CD8-positive, alpha-beta memory T cell (primary cell): ENCODE measurements at places on chromosomes 12 and 14.

GRCh38 chr12:77993658-77994057 is 163.0 kb downstream of the NAV3 start:
- no peak for DNase-seq

GRCh38 chr14:24094841-24095270 is 745 bp downstream of the PCK2 start:
- DNase-seq, result no peak

DNA sequence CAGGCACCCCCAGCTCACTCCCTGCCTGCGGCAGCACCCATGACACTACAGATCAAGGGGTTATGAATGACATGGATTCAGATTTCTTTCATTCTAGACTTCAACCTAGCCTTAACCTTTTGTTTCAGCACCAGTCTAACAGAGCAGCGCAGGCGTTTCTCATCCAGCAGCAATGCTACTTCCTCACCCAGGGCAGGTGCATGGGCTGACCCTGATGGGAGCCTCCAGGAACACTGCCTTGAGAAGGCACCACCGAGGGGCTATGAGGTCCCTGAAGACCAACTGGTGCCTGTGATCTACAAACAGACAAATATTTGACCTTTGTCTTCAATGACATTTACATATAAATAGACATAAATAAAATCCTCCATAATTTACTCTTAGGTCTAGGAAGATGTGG is 10.8 kb downstream of the CDCA4 start:
- DNase-seq, result no peak

GRCh38 chr12:115374480-115375185 is 690.7 kb upstream of the TBX3 start:
- DNase-seq, result no peak

DNA sequence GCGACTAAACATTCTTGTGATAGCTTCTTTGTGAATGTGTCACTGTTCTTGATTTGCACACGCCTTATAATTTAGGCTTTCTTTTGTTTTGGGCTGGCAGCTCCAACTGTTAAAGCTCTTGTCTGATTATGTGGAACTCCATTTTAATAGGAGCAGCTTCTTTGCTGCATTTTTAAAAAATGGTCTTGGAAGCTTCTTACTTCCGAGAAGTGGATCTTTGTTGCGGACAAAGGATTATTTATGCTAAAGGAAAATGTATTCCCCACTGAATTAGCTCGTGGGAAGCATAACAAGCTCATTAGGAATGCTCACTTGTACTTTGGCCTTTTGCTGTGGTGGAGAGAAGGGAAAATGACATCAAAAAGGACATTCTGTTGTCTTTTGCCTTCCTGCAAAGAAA is 20.0 kb downstream of the GAS2L3 start:
- no peak for DNase-seq

- no peak for DNase-seq
Measured at GRCh38 chr12:110351119-110351518, 52.4 kb downstream of the ANAPC7 start.

GRCh38 chr14:37482428-37482827 is 112.6 kb downstream of the FOXA1 start:
- no peak for DNase-seq

DNA sequence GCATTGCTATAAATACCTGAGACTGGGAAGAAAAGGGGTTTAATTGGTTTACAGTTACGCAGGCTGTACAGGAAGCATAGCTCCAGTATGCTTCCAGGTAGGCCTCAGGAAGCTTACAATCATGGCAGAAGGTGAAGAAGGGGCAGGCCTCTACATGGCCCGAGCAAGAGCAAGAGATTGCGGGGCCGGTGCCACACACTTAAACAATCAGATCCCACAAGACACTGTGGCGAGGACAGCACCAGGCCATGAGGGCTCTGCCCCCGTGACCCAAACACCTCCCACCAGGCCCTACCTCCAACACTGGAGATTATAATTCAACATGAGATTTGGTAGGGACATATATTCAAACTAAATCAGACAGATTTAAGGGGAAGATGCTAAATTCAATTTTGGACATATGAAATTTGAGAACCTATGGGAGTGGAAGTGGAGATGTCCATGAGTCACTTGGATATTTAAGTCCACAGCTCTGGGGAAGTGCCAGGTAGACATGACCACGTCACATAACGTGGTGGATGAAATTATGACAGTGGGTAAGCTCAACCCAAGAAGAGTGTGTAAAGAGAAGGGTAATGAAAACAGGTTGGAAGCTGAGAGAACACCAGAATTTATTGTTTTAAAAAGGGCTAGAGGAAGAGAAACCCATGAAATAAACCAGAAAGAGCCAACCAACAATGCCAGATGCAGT is 1.5 kb upstream of the LTA4H start:
- no peak for DNase-seq

DNA sequence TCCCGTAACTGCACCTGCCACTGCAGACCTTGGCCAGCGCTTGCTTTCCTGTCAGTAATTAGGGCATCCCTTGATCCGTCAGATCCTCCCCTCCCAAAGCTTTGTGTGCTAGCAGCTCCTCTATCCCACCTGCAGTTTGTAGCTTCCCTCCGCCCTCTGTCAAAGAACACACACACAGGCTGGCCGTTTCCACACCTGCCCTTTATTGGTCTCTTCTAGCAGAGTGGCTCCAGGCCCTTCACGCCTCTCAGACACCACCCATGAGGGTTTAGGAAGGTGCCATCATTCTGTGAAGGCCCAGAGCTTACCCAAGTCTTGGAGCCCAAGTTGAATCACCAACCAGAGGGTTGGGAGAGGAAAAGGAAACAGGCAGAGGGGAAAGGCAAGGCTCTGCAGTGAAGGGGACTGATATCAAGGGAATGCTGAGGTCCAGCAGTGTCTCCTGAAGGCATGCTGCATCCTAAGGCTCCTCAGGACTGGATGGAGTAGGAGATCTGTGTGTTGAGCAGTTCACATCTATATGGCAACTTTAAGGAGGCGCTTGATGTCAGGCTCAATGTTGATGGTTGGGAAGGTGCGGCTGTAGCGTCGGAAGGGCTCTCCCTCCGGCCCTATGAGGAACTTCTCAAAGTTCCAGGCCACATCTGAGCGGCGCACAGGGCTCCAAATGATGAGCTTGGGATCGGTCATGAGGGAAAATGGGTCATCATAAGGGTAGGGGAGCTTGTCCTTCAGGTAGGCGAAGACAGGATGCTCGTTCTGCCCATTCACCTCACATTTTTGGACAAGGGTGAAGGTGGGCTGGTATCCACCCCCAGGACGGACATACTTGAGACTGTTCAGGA is 3.4 kb downstream of the GPX2 start:
- DNase-seq, result no peak

- DNase-seq, result no peak
Measured at GRCh38 chr12:74489543-74489942, 48.1 kb upstream of the ATXN7L3B start.

- DNase-seq, result no peak
Measured at GRCh38 chr12:51589060-51589459, 2.0 kb upstream of the SCN8A start.

DNA sequence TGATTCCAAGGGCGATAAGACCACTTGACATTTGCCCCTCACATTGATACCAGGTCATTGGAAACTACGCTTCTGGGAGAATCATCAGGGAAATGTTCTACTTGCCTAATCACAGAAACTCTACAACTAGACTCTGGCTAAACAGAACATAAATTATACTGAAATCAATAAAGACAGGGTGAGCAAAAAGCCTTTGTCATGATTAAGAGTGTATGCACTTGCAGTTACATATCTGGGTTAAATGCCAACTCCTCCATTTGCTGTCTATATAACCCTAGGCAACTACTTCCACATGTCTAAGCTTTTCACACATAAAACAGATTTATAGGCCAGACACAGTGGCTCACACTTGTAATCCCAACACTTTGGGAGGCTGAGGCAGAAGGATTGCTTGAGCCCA is 125.7 kb downstream of the PHLDA1 start:
- no peak for DNase-seq

- DNase-seq, result no peak
Measured at GRCh38 chr14:78610994-78611393, 440.8 kb downstream of the NRXN3 start.

- no peak for DNase-seq
Measured at GRCh38 chr12:132713123-132713522, 2.5 kb downstream of the PGAM5 start.

DNA sequence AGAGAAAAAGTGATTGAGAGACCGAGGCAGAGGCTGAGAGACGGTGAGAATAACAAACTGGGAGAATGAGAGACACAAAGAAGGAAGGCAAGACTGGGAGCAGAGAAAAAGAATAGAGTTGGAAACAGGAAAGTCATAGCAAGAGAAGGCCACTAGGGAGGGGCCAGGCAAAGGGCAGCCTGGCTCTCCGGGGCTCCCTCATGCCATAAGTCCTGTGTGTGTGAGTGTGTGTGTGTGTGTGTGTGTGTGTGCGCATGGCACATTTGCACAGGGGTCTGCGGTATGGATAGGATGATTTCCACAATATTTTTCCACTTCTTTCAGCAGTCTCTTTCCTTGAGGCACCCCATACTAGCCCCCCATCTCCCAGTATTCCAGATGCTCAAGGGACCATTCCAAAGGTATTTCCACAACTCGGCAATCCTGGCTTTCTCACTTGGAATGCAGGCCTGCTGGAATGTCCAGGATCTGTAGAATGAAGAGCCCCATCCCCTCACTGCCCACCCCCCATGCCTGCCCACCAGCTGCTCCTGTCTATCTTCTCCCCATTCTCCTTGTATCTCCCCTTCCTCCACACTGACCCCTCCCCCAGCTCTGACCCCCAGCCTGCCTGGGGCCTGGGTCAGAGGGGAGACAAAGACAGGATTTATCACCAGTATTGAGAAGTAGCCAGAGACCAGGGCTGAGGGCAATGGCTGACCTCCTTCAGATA is 9.0 kb downstream of the GPR84 start:
- DNase-seq, result no peak

DNA sequence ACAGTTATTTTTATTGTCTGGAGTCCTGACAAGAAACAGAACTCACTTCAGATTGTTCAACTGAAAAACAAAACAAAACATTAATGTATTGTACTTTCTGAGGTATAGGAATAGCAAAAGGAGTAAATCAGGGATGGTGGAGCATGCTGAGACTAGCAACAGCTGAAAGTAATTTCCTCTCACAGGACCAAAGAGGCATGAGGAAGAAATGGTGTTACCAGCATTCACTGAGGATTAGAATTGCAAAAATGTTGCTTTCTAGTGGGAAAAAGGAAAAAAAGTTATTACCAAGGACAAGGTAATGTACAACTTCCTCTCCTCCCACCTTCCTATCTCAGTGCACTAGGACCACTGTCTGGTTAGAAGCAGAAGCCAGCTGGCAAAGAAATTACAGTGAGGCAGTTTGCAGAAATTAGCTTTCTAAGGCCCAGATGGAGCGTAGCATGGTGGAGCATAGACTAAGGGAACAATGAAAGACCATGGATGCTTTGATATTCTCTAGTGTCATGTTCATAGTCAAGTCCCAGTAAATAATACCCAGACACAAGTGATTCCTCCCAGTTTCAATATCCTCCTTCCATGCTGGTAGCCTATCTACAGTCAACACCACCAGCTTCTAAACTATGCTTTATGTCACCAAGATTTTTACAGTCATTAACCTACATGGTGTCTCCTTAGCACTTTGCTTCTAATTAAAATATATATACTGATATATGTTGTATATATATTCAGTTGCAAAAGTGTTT is 133.7 kb upstream of the DCN start:
- DNase-seq, result no peak

GRCh38 chr12:49543914-49544815 is 5.3 kb downstream of the KCNH3 start:
- DNase-seq, result no peak

DNA sequence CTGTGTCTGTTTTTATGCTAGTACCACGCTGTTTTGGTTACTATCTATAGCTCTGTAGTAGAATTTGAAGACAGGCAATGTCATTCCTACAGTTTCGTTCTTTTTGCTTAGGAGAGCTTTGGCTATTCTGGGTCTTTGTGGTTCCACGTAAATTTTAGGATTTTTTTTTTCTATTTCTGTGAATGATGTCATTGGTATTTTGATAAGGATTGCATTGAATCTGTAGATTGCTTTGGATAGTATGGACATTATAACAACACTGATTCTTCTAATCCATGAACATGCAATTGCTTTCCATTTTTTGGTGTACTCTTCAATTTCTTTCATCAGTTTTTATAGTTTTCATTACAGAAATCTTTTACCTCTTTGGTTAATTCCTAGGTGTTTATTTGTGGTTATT is 345.2 kb downstream of the TMEM121 start:
- no peak for DNase-seq

DNA sequence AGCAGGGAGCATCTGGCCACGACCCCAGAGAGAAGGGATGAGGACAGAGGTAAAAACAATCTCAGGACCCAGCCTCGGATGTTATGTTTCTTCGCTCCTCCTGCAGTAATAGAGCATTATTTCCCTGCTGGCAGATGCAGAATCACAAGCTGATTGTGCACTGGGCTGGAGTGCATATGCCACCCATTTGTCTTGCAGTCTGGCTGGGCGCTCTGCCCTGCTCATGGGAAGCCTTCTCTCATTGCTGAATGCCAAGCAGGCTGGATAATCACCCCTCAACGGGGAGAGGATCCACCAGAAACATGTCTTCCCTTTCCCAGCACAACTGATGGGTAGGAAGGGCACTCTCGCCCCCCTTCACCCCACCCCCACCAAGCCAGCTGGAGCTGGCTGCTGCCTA is 8.5 kb upstream of the VASH1 start:
- DNase-seq, result no peak

DNA sequence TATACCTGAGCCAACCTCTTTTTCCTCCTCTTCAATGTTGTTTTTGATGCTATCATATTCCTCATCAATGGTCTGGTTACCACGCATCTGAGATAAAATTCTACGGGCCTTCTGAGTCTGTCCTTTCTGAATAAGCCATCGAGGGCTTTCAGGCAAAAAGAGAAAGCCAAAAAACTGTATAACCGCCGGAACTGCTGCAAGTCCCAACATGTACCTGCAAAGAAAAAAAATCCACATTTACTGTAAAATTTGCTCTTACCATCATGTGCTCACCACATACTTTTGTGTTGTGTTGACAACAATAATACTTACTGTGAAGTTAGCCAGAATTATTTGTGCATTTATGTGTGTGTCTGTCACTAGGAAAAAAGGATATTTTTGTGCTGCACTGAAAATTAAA is 77.6 kb downstream of the SLC2A13 start:
- no peak for DNase-seq

DNA sequence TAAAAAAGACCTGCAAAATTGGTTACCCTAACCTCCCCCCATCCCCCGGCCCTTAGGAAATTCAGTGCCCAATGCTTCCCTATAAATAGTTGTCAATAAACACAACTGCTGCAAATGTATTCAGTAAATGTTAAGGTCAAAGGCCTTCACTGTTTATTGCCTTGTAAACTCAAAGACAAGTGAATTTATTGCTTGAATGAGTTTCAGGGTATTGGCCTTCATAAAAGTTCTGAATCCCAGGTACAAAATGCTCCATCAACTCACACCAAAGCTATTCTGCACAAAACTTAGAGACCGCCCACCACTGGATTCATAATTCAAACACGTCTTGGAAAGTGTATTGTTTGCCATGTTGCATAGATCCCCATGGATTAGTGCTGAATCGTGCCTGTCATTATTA is 63.3 kb upstream of the CDKN3 start:
- no peak for DNase-seq
